ENCODE measurements at places on chromosomes 1 and 21.

DNA sequence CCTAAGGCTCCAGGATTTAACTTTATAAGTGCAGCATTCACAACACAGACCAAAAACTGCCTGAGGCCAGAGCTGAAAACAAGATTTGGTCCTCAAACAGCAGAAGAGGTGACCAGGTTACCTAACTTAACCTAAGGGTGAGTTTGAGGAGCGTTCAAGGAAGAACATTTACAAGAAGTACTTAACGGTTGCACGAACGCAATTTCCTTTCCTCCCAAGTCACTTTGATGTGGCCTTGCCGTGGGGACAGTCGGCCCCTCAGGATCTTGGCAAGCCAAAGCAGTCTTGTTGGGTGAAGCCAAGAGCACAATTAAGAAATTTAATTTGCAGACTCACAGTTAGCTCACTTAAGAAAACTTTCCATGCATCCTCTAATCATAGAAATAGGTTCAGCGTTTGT, 202.6 kb upstream of the COA6 start:
- DNase-seq, result no peak

GRCh38 chr1:108716437-108717230, 3.9 kb downstream of the FNDC7 start:
- DNase-seq, result no peak

GRCh38 chr1:41526956-41527561, 42.6 kb upstream of the EDN2 start:
- no peak for DNase-seq

DNA sequence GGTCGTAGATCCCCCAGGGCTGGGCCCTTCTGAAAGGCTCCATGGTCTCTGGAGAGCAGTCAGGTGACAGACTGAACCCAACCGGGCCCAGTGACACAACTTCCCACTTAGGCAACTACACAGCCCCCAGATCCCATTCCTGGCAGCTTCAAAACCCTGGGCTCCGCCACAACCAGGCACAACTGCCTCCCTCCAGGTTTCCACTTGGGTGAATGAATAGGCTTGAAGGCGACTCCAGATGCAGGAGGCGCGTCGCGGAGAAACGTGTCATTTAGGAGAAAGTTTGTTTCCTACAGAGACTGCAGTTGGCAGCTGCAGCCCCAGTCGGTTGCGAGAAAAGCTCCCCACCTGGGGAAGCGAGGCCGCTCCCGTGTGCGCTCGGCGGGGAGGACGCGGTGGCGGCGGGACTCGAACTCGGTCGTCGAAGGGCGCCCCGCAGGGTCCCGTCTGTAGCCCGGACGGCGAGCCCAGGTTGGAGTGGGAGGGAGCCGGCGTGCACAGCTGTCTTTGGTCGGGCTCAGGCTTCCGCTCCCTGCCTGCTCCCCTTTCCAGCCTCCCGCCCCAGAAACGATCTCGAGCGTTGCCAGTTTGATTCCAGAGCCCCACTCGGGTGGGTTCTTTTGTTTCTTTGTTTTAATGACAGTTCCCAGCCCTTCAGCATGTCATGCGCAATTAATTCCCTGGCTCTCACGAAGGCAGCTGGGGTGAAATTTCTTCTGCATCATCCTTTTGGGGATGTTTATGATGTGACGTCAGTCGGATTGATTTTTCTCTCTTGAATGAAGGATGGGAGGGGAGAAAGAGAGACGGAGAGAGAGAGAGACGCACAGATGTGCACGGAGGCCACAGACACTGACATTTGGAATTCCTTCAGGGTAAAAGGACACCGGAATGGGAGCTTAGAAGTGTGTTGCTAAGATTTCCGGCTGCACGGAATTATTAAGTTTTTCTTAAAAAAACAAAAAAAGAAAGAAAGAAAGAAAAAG, 862 bp upstream of the SGIP1 start:
- no peak for DNase-seq

- DNase-seq, result no peak
Measured at GRCh38 chr1:228358764-228359612, 47.6 kb downstream of the TRIM11 start.

DNA sequence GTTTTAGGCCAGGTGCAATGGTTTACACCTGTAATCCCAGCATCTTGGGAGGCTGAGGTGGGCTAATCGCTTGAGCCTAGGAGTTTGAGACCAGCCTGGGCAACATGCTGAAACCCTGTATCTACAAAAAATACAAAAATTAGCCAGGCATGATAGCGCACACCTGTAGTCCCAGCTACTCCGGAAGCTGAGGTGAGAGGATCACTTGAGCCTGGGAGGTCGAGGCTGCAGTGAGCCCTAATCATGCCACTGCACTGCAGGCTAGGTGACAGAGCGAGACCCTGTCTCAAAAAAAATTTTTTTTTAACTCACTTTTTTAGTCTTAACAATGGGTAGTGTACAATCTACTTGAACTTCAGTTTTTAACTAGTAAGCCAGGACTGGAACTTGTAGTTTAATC, 137.5 kb downstream of the HS2ST1 start:
- no peak for DNase-seq

DNA sequence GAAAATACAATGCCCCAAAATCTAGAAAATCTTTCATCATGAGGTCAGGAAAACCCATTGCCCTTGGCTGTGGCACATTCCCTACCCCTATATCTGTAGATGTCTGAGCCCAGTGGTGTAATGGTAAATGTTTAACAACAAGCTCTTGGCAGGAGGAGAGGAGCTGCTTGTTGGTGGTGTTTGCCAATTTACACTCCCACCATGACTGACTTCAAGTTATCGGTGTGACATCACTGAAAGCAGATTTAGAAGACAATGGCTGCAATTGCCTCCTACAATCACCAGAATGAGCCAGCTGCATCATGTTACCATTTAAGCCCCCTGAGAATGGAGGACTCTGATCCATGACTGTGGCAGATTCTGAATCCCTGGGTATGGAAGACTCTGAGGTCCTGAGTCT, 70.9 kb downstream of the SDC3 start:
- DNase-seq, result no peak

DNA sequence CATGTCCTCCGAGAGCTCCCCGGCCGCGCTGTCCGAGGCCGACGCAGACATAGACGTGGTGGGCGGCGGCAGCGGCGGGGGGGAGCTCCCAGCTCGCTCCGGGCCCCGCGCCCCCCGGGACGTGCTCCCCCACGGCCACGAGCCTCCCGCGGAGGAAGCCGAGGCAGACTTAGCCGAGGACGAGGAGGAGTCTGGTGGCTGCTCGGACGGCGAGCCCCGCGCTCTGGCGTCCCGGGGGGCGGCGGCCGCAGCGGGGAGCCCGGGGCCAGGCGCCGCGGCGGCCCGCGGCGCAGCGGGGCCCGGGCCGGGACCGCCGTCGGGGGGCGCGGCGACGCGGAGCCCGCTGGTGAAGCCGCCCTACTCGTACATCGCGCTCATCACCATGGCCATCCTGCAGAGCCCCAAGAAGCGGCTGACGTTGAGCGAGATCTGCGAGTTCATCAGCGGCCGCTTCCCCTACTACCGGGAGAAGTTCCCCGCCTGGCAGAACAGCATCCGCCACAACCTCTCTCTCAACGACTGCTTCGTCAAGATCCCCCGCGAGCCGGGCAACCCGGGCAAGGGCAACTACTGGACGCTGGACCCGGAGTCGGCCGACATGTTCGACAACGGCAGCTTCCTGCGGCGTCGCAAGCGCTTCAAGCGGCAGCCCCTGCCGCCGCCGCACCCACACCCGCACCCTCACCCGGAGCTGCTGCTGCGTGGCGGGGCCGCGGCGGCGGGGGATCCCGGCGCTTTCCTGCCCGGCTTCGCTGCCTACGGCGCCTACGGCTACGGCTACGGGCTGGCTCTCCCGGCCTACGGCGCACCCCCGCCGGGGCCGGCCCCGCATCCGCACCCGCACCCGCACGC, 547 bp downstream of the FOXD2 start:
- DNase-seq, result no peak

- no peak for DNase-seq
Measured at GRCh38 chr1:65167586-65168242, 19.7 kb downstream of the AK4 start.

DNA sequence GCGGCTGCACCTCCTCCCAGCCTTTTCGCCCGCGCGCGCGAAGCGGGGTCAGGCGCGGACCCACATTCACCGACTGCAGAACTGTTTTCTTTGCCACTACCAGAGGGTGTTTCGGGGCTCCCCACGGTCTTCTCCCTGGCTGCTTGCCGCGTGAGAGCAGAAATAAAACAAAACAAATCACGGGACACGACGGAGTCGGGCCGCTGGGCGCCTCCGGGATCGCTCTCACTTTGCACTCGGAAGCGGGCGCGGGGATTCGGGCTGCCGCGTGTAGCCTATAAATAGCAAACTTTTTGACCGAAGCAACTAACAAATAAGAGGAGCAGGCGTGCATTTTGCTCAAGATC, 412.3 kb upstream of the ESRRG start:
- peak; percentile 59 for DNase-seq

- DNase-seq, result no peak
Measured at GRCh38 chr1:76145332-76145731, 70.8 kb downstream of the ST6GALNAC3 start.

DNA sequence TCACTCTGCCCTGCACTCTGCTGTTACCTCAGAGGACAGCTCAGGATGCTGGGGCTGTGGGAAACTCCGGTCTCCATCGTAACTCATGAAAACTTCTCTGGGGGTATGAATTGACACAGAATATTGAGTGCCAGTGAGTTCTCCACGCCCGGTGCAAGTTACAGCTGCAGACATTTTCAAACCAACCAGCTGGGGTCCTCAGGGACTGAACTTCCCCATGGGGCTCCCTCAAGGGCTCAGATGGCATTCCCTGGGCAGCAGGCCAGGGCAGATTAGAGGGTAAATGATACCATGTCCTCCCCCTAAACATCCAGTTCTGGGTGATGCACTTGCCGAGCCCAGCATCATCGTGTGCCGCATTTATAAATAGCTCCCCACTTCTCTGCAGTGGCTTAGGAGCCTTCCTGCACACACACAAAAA, 27.8 kb upstream of the CCSAP start:
- no peak for DNase-seq

DNA sequence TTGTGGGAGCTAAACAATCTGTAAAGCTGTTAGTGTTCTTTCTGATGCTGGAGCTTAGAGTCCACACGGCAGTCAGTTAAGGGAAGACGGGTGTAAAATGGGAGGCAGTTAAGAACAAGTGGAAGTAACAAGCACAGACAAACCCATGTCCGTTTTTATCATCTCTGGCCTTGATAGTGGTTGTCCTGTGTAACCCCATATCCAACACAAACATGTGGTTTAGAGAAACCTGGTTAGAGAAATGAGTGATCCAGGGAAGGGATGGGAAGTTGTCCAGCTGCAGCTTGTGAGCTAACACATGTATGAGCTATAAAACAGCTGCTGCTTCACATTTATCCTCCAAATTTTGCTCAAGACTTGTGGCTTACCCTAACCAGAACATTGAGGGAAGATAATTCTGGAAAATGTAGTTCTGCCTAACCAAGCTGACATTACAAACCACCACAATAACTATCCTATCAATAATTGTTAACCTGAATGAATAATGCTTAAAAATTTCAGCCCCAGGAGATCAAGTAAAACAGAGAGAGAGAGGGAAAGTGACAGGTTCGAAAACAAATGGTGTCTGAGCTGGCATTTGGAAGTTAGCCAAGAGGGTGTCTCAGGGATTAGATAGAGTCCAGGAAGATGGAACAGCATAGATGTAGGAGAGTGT, 10.6 kb upstream of the C1orf162 start:
- no peak for DNase-seq

DNA sequence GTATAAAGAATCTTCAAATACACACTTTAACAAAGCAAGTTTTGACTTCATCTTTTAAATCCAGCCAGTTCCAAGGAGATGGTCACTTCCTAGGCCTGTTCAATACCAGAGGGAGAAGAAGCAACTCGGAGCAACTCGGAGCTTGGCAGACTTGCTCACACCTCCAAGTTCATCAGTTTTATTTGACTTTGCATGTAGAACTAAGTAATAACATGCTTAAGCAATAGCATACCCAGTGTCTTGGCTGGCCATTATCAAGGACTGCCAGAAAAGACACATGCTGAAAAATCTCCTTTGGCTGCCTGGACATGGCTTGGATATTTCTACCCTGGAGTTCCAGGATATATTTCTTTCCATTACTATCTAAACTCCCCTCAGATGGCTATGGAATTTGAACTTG, 52.6 kb downstream of the GNG12 start:
- DNase-seq, result no peak

DNA sequence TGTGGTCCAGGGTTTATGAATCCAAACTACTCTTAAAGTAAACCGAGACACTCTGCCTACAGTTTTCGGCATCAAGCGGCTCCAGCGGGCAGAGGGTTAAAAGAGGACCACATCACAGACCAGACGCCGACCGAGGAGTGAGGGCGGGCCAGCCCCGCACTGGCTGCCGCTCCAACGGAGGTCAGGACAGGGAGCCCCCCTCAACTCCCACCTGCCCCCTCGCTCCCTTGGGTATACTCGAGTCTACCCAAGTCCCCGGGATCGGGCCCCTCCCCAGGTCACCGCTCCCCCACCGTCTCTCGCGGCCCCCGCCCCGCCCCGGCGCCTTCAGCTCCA, 312 bp downstream of the ARNT start:
- no peak for DNase-seq

GRCh38 chr1:247352175-247352574, 20.5 kb upstream of the ZNF496 start:
- DNase-seq, result no peak

DNA sequence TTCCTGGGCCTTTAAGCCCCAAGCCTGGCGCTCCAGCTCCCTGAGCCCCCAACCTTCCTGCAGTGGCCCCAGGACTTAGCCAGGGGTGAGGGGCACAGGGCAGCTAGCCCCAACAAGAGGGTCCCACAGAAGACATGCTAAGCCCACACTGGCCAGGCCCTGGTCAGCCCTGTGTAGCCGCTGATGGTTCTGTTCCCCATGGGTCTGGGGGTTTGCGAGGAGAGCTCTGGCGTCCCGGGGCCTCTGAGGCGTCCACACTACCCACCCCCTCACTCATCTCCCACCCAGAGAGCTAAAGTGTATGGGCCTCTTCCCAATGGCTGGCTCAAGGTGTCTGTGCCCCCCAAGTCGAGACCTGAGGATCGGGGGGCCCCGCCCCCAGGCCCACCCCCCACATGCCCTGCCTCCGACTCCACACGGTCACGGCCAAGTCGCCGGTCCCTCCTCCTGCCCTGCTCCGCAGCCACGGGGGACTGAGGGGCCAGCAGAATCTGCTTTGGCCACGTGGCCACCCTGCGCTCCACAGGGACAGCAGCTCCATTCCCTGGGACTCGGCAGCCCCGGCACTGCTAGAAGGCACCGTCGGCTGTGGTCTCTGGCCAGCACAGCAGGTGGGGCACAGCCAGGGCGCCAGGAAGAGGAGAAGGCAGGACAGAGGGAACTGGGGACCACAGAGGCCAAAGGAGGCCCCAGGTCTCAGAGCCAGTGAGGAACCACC, 7.8 kb downstream of the TNFRSF18 start:
- no peak for DNase-seq

DNA sequence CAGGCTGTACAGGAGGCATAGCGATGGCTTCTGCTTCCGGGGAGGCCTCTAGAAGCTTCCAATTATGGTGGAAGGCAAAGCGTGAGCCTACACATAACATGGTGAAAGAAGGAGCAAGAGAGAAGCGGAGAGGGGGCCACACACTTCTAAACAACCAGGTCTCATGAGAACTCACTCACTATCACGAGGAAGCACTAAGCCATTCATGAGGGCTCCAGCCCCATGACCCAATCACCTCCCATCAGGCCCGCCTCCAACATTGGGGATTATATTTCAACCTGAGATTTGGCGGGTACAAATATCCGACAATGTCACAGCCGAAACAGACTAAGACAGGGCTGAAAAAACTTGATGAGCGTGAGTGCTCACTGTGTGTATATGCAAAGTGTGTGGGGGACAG, 89.3 kb upstream of the CNIH3 start:
- no peak for DNase-seq
